Esophagus muscularis mucosa (tissue), 4 donors: ENCODE measurements at places on chromosomes 13 and 19.

- DNase-seq, result peak; percentile 64
Measured at GRCh38 chr19:31902821-31903220, 442.6 kb upstream of the ZNF507 start.

DNA sequence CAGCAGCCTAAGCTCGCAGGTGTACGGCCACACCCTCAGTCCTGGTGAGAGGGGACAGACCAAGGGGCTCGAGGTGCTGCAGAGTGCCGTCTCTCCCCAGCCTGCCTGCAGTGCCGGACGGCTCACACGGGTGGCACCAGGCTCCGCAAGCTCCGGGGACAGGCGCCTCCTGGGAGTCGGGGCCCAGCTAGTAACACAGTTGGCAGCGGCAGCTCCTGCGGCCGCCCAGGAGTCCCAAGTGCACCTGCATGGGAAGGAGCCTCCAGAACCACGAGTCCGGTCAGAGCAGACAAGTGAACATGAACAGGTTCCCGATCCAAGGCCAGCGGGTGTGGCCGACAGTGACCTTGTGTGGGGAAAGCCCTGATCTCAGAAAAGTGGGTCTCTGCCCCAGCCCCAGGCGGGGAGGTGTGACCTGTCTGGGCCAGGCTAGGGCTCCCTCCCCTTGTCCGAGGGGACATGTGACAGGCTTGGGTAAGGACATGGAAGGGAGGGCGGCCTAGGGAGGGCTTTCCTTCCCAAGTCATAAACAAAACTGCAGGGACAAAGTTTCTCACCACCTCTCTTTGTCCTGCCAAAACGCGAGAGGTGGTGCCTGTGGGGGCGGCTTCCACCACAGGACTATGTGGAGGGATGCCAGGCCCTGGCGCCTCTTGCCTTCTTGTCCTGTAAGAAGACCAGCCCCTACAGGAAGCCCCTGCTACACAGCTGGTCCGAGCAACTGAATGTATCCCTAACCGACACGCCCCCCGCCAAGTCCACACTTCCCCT, 46.5 kb downstream of the MLLT1 start:
- DNase-seq, result no peak

DNA sequence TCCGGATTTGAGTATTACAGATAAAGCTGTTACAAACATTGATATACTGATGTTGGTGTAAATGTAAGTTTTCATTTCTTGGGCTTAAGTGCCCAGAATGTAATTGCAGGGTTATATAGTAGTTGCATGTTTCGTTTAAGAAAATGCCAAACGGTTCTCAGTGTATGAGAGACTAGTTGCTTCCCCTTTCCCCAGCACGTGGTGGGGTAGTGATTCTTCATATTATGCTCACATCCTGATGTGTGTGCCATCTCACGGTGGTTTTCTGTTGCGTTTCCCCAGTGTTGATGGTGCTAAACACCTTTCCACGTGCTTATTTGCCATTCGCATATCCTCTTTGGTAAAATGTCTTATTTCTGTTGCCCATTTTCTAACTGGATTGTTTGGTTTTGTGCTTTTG, 34.7 kb upstream of the F7 start:
- DNase-seq, result no peak

DNA sequence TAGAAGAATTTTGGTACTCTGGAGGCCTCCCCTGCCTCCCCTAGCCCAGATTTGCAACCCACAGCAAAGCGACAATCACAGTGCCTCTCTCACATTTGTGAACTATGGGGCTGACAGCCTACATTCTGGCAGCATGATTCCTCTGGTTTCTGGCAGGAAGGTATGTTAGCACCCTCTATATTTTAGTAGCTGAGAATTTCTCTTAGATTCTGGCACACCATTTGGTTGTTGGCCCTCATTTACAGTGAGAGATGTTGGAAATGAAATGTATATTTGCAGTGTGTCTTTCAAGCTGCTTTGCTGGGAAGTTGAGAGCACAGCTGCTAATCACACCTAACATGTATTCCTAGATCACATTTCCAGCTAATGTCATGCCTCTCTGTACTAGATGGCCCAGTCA, 735.0 kb downstream of the FGF9 start:
- no peak for DNase-seq

- no peak for DNase-seq
Measured at GRCh38 chr19:13127051-13127450, 9.0 kb downstream of the NACC1 start.

GRCh38 chr13:31093145-31093885, 68.4 kb downstream of the HSPH1 start:
- DNase-seq, result no peak

- no peak for DNase-seq
Measured at GRCh38 chr19:51772977-51773376, 12.0 kb downstream of the FPR2 start.

GRCh38 chr19:54506079-54506478, 3.4 kb downstream of the LAIR2 start:
- DNase-seq, result no peak

DNA sequence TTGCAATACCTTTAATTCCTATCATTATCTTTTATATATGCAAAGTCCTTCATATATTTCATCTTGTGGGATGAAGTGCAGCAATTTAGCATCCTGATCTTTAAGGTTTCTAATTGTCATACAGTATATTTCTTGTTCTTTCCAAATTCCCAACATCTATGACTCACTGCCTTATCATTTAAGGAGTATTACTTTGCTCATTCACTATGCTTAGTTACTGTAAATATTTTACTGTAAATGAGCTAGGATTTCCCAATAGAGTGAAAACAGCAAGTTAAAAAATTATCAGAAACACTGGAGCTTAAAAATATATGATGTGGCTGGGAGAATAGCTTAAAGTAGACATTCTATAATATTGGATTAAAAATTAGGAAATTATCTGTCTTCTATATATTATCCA, 69.9 kb downstream of the SLITRK6 start:
- DNase-seq, result no peak

- no peak for DNase-seq
Measured at GRCh38 chr19:21848706-21849105, 12.7 kb upstream of the ZNF43 start.

- DNase-seq, result no peak
Measured at GRCh38 chr19:48907671-48908070, 7.6 kb downstream of the NUCB1 start.

DNA sequence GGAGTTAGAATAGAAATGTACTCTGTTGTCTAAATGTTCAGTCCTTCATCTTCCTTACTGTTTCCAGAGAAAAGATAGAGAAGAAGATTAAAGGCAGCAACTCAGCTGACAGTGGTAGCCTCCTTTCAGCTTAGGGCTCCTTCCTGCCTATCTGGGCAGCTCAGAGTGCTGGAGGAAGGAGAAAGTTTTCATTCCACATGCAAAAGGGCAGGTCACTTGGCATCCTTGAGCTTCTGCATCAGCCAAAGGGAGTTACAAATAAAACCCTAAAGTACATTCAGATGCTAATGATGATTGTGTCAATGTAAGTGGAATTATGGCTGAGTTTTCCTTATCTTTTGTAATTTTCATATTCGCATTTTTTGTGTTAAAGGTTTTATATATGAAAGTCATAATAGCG, 58.9 kb downstream of the ESD start:
- no peak for DNase-seq

- DNase-seq, result no peak
Measured at GRCh38 chr13:82076496-82076895, 1735.6 kb upstream of the SPRY2 start.

DNA sequence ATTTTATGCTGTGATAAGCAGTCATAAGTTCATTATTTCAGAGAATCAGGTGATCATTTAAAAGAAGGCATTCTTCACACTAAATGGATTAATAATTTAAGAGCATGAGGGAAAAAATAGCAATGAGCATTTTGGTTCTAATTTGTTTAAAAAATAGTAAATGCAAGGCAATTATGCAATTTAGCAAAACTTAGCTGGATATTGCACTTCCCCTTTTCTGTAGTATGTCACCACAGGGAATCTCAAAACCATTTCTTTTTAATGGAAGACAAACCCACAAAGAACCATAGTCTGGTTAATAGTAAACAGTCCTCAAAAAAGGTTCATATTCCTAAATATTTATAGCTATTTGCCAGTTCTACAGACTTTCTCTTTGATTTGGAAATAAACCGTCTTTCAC, 30.2 kb downstream of the COG6 start:
- DNase-seq, result no peak

DNA sequence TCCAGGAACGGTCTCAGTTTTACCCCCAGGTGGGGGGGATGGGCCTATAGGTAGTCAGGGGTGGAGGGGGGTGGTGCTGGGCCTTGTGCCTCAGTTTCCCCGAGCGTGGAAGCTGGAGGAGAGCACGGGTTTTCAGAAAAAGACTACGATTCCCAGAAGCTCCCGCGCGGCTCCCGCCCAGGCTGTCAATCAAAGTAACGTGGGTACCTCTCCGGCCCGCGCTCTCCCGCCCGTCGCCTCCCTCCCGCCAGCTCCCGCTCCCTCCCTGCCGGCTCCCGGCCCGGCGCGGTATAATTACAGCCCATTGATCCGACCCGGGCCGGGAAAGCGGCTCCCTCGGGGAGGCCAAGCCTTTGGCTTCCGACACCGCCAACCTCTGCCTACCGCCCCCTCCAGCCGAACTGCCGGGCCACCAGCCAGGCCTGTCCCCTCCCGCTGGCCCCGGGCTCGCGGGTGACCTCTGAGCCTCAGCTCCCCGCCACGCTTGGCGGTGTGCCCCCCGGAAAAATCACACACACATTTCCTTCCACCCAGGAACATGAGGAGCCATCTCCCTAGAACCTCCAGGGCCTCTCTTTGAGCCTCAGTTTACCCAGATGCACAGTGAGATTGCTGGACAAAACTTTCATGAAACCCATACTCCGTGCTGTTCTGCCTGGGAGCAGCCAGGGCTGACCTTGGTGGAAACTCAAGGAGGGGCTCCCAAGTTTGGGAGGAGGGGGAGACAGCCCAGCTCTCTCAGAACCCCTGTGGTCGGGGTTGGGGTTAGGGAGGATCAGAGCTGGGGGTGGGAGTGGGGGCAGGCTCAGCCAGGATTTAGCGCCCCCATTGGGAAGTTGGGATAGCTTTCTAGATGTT, 7.3 kb upstream of the TLE2 start:
- DNase-seq, result peak; percentile 98

- no peak for DNase-seq
Measured at GRCh38 chr19:35932291-35932936, 3.8 kb upstream of the LRFN3 start.

DNA sequence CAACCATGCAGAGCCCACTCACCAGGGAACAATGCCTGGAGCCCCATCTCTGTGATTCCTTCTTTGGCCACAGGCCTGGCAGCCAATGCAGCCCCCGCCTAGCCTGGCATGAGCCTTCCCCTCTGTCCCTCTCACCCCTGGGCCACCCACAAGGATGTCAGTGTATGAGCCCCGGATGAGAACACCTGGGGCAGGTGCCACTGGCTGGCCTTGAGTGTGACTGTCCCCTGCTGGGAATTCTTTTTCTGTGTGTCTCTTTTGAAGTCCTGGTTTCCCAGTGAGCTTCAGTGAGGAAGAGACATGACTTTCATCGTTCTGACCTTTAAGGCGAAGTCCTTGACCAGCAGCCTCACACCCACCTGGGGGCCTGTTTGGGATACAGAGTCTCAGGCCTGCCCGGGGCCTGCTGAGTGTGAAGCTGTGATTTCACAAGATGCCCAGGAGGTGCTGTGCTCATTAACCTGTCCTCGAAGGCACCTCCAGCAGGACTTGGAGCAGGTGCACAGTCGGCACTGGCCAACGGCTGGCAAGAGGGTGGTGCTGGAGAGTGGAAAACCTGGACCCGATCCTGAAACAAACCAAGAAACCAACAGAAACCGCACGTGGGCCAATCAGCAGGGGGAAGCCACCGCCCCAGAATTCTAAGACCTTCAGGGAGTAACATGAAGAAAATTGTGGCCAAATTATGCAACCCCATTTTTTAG, 27.4 kb upstream of the SPACA7 start:
- no peak for DNase-seq

DNA sequence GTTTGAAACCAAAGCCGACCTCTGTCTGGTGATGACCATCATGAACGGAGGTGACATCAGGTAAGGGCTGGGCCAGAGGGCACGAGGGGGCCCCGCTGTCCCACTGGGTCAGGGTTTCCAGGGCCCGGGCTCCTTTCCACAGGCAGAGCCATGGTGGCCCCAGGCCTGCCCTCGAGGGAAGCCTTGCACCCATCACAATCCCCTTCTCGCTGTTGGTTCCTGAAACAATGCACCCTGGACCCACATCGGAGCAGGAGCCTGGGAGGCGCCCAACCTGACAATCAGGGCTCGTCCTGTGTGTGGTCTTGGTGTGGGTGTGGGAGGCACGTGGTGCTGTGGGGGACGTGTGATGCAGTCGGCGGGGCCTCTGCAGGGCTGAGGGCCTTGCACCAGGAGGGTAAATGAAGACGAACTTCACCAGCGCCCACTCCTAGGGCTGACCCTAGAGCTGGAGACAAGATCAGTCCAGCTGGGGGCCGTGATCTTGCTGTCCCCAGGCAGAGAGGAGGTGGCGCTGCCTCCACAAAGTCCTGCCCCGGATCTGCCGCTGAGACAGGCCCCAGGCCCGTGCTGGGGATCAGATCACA, 2.8 kb downstream of the GRK1 start:
- DNase-seq, result no peak

- DNase-seq, result no peak
Measured at GRCh38 chr13:41562541-41563178, 105.3 kb downstream of the RGCC start.

GRCh38 chr19:10478903-10479384, 24.2 kb downstream of the KEAP1 start:
- DNase-seq, result peak; percentile 98

- no peak for DNase-seq
Measured at GRCh38 chr13:93001866-93002461, 224.6 kb upstream of the GPC6 start.
